ENCODE measurements at places on chromosomes 2 and 18.
A peak's percentile ranks its signal among the peaks of the same experiment; 100 is the strongest.

GRCh38 chr2:130152816-130153595 is 8.1 kb upstream of the CCDC74B start:
- DNase-seq, result no peak

DNA sequence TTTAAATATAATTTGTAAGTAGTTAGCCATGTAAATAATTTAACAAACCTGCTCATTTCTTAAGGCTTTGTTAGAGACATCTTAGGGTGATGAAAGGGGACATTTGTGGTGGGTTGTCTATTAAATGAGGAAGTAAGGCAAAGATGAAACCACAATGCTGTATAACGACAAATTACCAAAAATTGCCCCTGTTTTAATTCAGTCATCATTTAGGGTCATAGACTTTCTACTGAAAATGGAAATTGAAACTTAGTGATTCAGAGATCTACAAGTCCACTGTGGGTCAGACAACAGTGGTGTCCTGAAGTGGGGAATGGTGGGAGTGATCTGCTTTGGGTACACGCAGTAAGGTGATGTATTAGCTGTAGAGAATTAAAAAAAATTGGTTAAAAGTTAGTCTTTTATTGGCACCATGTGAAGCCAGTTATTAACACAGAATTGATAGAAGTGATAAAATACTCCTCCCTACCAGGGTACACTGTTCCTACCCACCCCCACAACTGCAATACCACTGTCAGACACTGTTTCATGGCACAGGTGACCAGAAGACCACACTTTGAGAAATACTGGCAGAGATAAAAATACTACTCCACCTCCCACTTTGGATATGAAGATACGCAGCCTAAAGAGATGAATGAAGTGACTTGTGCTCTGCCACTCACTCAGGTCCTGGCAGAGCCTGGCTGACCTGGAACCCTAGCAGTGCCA is 13.4 kb downstream of the CERS6 start:
- no peak for DNase-seq

DNA sequence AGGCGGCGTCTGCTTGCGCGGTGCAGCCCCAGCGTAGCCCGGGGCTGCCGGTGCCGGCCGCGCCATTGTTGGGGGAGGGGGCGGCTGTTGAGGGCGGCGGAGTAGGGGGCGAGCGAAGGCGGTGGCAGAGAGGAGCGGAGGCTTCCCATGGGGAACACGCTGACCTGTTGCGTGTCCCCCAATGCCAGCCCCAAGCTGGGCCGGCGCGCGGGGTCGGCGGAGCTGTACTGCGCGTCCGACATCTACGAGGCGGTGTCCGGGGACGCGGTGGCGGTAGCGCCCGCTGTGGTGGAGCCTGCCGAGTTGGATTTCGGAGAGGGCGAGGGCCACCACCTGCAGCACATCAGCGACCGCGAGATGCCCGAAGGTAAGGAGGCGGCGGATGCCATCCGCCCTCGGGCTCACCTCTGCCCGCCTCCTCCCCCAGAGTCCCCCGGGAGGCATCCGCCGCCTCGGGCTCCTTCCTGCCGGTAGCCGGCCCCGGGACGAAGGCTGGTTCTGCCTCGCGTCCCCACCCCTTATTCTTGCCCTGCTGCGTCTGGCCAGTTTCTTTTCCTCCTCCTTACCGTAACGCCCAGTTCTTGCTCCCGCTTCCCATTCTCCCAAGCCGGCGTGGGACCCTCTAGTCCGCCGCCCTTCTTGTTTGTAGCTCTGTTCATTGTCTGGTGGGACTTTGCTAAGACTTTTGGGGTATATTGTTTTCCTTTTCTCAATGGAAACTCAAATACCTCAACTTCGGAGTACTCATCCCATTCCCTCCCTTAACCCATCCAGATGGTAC is 500 bp downstream of the CCNYL1 start:
- peak; percentile 53 for DNase-seq

DNA sequence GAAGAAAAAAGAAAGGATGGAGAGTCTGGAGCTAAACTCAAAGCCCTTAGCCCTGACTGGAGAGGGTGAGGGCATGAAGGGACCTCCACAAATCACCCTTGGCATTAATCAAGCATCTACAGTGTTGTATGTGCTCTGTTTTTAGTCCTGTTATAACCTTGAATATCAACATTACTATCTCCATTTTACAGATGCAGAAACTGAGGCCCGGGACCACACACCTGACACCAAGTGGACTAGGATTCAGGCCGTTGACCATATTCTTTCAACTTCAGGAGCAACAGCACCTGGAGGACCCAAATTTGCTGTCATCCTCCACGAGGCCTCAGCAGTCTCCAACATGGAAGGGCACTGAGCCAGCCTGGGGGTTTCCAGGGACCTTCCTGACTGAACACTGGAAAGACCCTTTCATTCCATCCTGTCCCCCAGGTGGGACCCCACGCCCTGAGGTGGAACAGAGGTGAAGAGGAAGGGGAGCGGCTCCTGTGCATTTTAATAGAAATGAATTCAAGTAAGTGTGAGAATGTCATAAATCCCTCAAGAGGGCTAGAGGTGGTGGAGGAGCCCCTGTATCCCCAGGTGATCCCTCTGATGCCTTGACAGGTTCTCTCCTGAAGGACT is 41.0 kb downstream of the SERTAD2 start:
- DNase-seq, result no peak

GRCh38 chr2:160334028-160334741 is 134.1 kb upstream of the ITGB6 start:
- DNase-seq, result no peak

DNA sequence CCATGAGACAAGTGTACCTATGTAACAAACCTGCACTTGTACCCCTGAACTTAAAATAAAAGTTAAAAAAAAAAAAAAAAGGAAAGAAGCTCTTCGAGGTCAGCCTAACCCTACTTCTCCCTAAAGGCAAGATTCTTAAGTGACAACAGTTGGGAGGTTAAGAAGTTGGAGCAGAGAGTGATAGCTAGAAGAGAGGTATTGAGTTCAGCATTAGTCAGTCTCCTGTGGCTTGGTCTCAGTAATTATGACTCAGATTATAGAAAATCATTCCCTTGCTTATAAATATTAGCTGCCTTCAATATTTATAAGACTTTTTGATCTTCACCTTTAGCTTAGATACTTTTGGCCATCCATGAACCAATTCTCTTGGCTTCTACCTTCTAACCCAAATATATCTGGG is 926.8 kb upstream of the SLC39A10 start:
- no peak for DNase-seq

DNA sequence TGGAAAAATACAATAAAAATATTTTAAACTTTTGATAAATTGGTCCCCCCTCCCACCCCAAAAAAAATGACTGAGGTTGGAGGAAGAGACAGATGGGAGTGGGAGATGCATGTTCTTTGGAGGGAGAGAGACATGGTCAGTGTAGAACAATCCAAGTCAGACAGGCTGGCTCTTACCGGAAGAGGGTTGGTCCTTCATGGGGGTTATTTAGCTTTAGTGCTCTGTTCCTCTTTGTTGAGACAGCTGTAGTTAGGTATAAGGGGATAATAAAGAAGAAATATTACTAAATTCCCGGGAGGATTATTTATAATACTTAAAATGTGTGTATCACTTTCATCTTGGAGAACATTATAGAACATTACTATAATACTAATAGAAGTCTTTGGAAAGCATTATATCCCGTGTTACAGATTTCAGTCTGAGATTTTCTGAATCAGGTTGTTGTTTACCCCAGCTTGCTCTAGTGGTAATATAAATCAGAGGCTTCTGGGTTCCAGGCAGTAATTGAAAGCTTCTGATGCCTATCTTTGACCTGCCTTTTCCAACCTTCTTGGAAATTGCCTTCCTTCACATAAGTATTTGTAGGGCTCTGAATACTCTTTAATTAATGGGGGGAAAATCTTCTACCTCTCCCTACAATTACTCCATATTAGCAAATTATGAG is 87.7 kb downstream of the SPTBN1 start:
- DNase-seq, result no peak

GRCh38 chr2:20844246-20844645 is 21.3 kb upstream of the LDAH start:
- DNase-seq, result no peak

GRCh38 chr2:96148410-96149217 is 3.4 kb upstream of the DUSP2 start:
- DNase-seq, result peak; percentile 85

GRCh38 chr2:8598295-8599165 is 83.3 kb upstream of the ID2 start:
- no peak for DNase-seq

GRCh38 chr18:10377956-10378355 is 76.5 kb upstream of the APCDD1 start:
- no peak for DNase-seq

- no peak for DNase-seq
Observed at GRCh38 chr2:97732436-97733340, 19.3 kb downstream of the ZAP70 start.

GRCh38 chr2:200620606-200621390 is 35.0 kb downstream of the AOX1 start:
- no peak for DNase-seq

DNA sequence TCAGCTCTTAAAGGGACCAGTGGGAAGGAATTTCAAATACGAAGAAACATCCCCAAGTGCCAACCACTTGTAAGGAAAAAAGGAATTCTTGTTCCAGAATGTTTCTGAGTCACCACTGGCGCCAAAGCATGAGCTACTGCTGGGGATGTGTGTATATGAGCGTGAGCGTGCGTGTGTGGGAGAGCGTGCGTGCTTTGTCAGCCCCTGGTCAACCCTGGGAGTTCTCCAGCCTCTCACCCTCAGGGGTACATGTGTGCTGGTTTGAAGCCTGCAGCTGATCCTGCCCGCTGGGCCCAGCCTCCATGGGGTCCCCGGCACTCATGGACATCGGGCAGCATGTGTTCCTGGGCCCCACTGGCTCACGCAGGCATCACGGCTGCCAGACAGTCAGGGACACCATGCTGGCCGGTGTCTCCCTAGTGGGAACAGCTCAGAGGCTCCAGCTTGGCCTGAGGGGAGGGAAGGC is 17.1 kb downstream of the HS6ST1 start:
- no peak for DNase-seq

DNA sequence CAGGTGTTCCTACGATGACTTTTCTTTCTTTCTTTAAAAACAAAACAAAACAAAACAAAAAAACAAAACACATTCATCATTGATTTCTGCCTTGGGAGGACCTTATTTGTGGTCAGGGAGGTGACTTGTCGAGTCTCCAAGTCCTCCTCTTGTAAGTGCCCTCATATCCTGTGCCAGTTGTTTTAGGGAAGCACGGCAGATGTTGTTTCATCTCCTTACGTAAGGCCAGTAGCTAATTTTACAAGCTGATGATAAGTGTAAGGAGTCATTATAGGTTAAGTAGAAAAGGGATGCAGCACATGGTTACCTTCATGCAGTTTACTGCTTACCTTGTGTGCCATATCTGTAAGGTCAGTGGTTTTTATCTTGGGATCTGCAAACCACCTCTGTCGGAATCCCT is 52.2 kb downstream of the MRPS9 start:
- no peak for DNase-seq

GRCh38 chr2:101474731-101475384 is at the start of gene RFX8:
Gene RFX8 (minus strand): TSS chr2:101475112. CDS start chr2:101466848, 8,264 bp downstream.
- peak; percentile 15 for DNase-seq

GRCh38 chr2:119753041-119753929 is 6.4 kb upstream of the PTPN4 start:
- DNase-seq, result no peak

DNA sequence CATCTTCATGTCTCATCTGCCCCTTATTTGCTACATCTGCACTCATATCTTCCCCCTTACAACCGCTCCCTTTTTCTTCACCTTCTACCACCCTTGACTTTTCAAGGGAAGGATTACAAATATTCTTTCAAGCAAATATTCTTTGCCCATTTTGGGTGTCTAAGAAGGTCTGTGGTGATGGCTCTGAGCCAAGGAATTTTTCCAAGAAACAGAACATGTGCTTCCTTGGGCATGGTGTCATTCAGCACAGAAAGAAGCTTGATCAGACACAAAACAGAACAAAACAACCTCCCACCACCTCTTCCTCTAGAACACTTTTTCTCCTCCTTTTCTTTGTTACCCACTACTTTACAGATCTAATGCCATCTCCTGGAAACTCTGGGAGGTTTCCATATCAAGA is 313.7 kb downstream of the SATB2 start:
- no peak for DNase-seq

GRCh38 chr2:212931271-212931670 is 220.1 kb downstream of the IKZF2 start:
- no peak for DNase-seq

GRCh38 chr2:195520671-195521155 is 136.3 kb upstream of the SLC39A10 start:
- DNase-seq, result no peak

- DNase-seq, result no peak
Observed at GRCh38 chr2:240140920-240141319, 462 bp upstream of the OTOS start.

DNA sequence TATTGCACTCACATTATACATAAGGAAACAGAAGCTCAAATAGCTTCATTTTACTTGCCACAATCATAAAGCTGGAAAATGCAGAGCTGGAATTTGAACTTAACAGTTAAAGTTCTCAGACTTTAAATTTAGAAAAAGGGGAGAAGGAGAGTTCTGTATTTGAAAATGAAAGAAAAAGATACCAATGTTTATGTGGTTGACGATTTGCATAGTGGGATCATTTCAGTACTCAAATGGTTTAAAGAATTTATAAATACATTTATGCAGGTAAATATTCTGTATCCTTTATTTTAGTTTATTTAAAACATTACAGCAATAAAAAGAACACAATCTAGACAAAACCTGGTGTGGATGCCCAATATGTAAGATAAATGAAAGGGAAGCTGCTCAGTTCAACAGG is 25.5 kb upstream of the STAT4 start:
- no peak for DNase-seq
